ENCODE measurements at places on chromosomes 2 and 18. TPM values are rescaled to one million over a fixed set of nuclear protein-coding genes. Genes with fewer than 3 reads are reported as not detected.

Gene PDCD1
- total RNA-seq: not detected

DNA sequence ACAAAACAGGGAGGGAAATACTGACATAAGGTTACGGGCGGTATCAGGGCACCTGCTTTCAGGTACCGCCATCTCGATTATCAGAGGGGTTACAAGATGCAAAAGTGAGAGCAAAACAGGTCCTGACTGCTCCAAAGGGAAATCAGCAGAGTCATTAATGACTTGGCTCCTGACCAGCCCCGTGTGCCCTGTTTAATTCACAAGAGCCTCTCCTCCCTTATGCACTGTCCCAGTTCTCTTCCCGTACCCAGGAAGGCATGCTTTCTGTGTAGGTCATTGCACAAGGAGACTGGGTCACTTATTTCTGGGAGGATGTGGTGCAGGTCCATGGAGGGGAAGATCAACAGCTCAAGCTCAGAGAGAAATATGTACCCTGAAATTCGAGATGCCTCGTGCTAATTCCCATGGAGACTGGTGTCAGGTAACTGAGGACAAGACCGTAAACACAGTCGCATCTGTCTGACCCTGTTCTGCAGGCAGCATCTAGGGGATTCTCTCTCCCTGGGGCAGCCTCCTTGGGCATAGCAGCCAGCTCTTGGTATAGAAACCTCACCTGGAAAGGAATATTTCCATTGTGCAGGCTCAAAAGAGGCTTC, 79.9 kb downstream of the HNRNPLL start:
- DNase-seq: no peak
- H3K36me3 ChIP-seq: no peaks in the 10 kb centered on the region
- no peaks in the 10 kb centered on the region for H3K4me1 ChIP-seq
- H3K27me3 ChIP-seq: peaks cover 24% of the 10 kb centered on the region

DNA sequence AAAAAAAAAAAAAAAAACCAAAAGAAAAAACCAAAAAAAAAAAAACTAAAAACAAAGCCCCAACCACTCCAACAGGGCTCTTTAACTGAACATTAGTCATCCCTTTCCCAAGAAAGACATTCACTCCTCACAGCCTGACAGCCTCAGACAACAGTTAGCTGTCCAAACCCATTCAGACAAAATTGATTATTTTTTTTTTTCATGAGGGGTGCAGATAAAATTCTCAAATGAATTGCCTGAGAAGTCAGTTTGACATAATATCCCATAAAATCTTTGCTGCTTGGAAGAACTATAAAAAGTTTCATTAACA, 206.1 kb upstream of the REV1 start:
- DNase-seq: no peak
- no peak overlapping the region for H3K4me3 ChIP-seq
- no peak overlapping the region for H3K27ac ChIP-seq
- peaks cover 28% of the 10 kb centered on the region for H3K4me1 ChIP-seq
- H3K27me3 ChIP-seq: no peaks in the 10 kb centered on the region

GRCh38 chr2:140552634-140553033, 1578.2 kb downstream of the LRP1B start:
- H3K27ac ChIP-seq: no peak overlapping the region
- H3K4me3 ChIP-seq: no peak overlapping the region
- no peaks in the 10 kb centered on the region for H3K4me1 ChIP-seq

Gene PROC
- not detected for total RNA-seq

DNA sequence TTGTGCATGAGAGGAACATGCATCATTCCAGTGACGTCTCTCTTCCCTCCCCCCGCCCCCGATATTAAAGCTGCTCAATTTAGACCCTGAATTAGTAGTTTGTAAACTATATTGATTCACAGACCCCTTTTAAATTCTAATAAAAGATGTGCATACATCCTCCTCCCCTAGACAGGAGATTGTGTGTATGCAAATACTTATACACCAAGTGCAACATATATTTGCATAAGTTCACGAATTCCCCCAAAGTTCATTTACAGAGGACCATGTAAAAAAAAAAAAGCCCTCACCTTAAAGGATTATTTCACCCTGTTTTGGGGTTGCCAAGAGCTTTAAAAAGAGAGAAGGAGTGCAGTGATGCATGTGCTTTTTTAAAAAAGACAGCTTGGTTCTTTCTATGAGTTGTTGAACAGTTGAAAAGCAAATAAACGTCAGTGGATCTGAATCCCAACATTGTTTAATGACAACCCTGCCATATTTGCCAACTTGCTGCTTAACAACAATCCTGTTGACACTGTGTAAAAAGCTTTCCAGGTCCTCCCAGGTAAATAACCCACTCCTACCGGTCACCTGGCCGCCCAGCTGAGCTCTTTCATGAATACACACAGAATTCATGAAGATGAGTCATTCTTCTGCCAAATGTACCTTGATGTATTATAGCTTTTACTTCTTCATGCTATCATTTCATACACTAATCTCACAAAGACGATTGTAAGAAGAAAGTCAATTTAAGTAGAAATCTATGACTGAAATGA, 211.5 kb downstream of the IKZF2 start:
- H3K27me3 ChIP-seq: no peaks in the 10 kb centered on the region
- H3K27ac ChIP-seq: no peak overlapping the region
- H3K4me1 ChIP-seq: no peaks in the 10 kb centered on the region
- H3K4me3 ChIP-seq: no peak overlapping the region

Gene TOGARAM2
- not detected for total RNA-seq

Gene HAAO
- not detected for total RNA-seq

- DNase-seq: no peak
- H3K27ac ChIP-seq: no peak overlapping the region
- H3K27me3 ChIP-seq: no peaks in the 10 kb centered on the region
These were observed 17.6 kb upstream of the MAP4K4 start for GRCh38 chr2:101679801-101680487.

GRCh38 chr2:32011485-32011960, 715 bp upstream of the MEMO1 start:
- no peaks in the 10 kb centered on the region for H3K27me3 ChIP-seq
- H3K27ac ChIP-seq: peak overlapping the region; percentile 70
- DNase-seq: peak; percentile 21
- H3K4me1 ChIP-seq: peaks cover 23% of the 10 kb centered on the region
- H3K4me3 ChIP-seq: peak overlapping the region; percentile 88

DNA sequence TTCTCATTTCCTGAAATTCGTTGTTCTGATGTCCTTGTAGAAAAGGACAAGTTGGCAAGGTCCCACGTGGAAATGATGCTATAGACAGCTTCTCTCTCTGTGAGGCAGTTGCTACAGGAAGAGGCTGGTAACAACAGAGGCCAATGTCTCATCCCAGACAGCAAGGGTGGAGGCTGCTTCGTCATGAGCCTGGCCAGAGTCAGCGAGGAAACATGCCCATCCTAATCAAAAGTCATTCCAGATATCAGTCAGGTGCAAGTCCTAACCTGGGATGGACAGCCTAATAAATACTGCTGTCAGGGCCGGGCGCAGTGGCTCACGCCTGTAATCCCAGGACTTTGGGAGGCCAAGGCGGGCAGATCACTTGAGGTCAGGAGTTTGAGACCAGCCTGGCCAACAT, 6.4 kb upstream of the SMAD7 start:
- H3K36me3 ChIP-seq: no peaks in the 10 kb centered on the region
- H3K27me3 ChIP-seq: no peaks in the 10 kb centered on the region
- H3K4me3 ChIP-seq: no peak overlapping the region
- peak; percentile 92 for DNase-seq
- H3K4me1 ChIP-seq: peaks cover 69% of the 10 kb centered on the region

Gene TCF7L1
- total RNA-seq: 0.65 TPM

Gene RGPD5
- total RNA-seq: 14.6 TPM

DNA sequence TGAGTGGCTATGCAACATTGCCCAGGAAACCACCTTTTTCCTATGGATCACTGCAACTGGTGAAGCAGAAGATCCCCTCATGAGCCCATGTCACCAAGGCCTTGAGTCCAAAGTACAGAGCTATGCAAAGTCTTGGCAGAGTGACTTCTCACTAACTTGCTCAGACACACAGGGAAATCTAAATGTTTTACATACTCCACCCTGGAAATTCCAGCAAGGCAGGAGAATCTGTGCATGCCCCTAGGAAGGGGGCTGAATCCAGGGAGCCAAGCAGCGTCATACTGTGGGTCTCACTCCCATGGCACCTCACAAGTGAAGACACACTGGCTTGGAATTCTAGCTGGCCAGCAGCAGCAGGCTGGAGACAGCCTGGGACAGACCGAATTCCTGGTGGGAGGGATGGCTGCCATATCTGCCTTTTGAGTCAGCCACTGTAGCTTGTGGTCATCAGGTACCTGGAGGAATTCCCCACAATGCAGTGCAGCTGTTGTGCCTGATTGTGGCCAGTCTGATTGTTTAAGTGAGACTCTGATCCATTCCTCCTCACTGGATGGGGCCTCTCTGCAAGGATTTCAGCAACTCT, 1817.4 kb downstream of the SUCLG1 start:
- no peak overlapping the region for H3K4me3 ChIP-seq
- no peak overlapping the region for H3K27ac ChIP-seq
- no peaks in the 10 kb centered on the region for H3K4me1 ChIP-seq
- no peak for DNase-seq
- H3K36me3 ChIP-seq: no peaks in the 10 kb centered on the region
- no peaks in the 10 kb centered on the region for H3K27me3 ChIP-seq

Gene AQP12A
- total RNA-seq: not detected

Gene CNDP1
- not detected for total RNA-seq

GRCh38 chr2:176812246-176812775, 400.3 kb upstream of the HNRNPA3 start:
- no peak overlapping the region for H3K27ac ChIP-seq
- no peaks in the 10 kb centered on the region for H3K36me3 ChIP-seq
- DNase-seq: no peak
- no peaks in the 10 kb centered on the region for H3K27me3 ChIP-seq
- H3K4me1 ChIP-seq: 0 out of 2 replicates have a peak, but pooled peaks cover 4% of the 10 kb centered on the region

GRCh38 chr2:131349021-131349420, 14.9 kb downstream of the RAB6D start:
- H3K36me3 ChIP-seq: no peaks in the 10 kb centered on the region
- no peak for DNase-seq
- H3K4me3 ChIP-seq: no peak overlapping the region
- H3K4me1 ChIP-seq: no peaks in the 10 kb centered on the region

GRCh38 chr2:36165132-36165531, 190.4 kb upstream of the CRIM1 start:
- no peak for DNase-seq
- no peaks in the 10 kb centered on the region for H3K27me3 ChIP-seq
- no peaks in the 10 kb centered on the region for H3K36me3 ChIP-seq
- no peak overlapping the region for H3K4me3 ChIP-seq
- H3K27ac ChIP-seq: no peak overlapping the region

DNA sequence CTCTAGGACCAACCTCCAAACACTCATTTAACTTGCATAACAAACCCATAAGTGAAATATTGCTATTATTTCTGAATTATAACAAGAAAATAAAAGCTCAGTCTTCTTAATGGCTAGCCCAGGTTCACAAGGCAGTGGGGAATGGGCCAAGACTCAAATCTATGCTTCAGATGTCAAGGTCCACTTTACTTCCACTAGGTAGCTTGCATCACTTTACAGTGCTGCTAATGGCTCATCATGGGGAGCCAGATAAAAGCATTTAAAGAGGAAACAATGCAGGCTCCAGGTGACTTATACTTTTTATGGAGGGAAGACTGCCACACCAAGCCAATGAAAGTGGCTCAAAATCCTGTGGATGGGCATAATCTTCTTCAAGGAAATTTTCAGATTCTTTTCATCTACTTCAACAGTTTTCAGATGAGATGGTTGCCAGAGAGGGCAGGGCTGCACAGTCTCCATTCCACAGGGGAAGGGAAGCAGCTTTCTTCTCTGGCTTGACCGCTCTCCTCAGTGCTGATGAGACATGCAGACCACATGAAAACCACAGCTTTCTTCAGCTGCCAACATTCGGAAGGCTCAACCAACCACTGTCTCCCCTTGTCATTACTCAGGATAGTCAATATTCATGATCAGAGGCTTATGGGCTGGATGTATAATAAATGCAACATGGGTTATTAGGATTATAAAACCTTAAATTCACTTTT, 361.9 kb upstream of the MEX3C start:
- no peak for DNase-seq
- H3K4me3 ChIP-seq: no peak overlapping the region
- H3K27me3 ChIP-seq: no peaks in the 10 kb centered on the region
- H3K36me3 ChIP-seq: no peaks in the 10 kb centered on the region
- no peak overlapping the region for H3K27ac ChIP-seq

DNA sequence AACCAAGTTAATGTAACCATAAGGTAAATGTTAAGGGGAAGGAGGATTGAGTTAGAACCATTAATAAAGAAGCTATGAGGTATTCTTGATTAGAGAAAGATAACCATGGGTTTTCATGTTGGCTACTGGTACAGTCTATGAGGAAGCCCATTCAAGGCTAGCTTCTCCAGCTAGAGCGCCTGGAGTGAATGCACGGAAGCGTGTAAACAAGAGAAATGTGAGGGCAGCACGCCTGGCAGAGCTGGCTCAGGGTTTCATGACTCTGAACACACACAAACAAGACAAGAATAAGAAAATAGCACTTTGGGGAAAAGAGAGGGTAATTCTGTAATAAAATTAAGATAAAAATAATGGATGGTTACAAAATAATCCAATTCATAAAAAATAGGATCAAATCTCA, 255.3 kb downstream of the PDE11A start:
- no peaks in the 10 kb centered on the region for H3K36me3 ChIP-seq
- no peak for DNase-seq
- no peak overlapping the region for H3K4me3 ChIP-seq
- no peaks in the 10 kb centered on the region for H3K4me1 ChIP-seq
- H3K27ac ChIP-seq: no peak overlapping the region

DNA sequence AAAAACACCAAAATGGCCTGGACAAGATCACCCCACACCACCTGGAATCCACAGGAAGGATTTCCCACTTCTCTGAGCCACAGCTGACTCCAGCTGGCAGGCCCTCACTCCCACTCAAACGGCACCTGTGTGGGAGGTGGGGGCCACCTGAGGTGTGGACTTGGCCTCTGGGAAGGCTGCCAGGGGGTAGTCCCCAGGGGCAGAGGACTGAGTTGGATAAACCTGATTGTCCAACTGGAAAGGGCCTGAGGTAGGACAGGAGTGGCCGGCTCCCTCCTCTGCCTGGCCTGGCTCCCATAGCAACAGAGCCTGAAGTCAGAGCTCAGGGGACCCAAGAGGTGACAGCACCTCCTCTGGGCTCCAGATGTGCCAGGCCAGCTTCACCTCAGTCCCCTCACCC, 300.2 kb downstream of the CELF4 start:
- no peak overlapping the region for H3K27ac ChIP-seq
- H3K4me1 ChIP-seq: no peaks in the 10 kb centered on the region
- no peak for DNase-seq
- no peak overlapping the region for H3K4me3 ChIP-seq
- H3K36me3 ChIP-seq: no peaks in the 10 kb centered on the region

- H3K27ac ChIP-seq: no peak overlapping the region
- no peaks in the 10 kb centered on the region for H3K36me3 ChIP-seq
- no peak overlapping the region for H3K4me3 ChIP-seq
- DNase-seq: no peak
- peaks cover 7% of the 10 kb centered on the region for H3K4me1 ChIP-seq
These were observed 276.2 kb upstream of the EPHA4 start for GRCh38 chr2:221848286-221848685.

Gene UGT1A10
- total RNA-seq: not detected

Gene IRS1
- total RNA-seq: 18.8 TPM

- H3K4me1 ChIP-seq: no peaks in the 10 kb centered on the region
- no peak overlapping the region for H3K27ac ChIP-seq
- H3K4me3 ChIP-seq: no peak overlapping the region
- DNase-seq: peak; percentile 4
These were observed 383.7 kb downstream of the XIRP2 start for GRCh38 chr2:167271932-167272331.

- peak; percentile 73 for DNase-seq
- H3K4me3 ChIP-seq: no peak overlapping the region
- H3K36me3 ChIP-seq: no peaks in the 10 kb centered on the region
- peaks cover 15% of the 10 kb centered on the region for H3K4me1 ChIP-seq
- H3K27ac ChIP-seq: peak overlapping the region; percentile 17
- H3K27me3 ChIP-seq: no peaks in the 10 kb centered on the region
These were observed 328.2 kb upstream of the COL3A1 start for GRCh38 chr2:188645986-188646385.

Gene C2orf72
- 0.11 TPM for total RNA-seq

Data from GM23248 (cell line).